Peyer's patch (tissue), 4 donors: ENCODE measurements at places on chromosomes 7 and 10.
A peak's percentile ranks its signal among the peaks of the same experiment; 100 is the strongest.

DNA sequence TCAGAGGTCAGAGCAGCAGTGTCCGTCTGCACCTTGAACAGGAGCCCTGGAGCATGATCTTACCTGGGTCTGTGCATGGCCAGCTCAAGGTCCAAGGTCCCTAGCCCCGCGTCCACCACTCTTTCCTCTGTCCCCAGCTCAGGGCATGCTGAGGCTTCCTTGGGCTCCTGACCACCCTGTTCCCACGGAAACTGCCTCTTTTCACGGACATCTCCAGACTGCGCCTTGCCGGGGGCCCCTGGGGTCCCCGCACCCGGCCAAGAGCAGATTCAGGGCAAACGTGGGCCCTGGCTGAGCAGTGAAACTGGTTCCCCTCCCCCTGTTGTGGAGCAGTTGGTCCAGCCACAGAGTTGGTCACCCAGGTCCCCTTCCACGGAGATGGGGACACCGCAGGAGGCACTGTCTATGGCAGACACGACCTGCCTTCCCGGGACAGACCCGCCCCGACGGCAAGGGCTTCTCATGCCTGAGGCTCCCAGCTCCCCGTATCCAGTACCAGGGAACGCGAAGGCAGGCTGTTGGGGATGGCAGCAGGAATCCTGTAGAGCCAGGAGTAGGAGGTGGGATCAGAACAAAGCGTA lies 217.4 kb upstream of the PPP2R2D start:
- no peak for DNase-seq

GRCh38 chr7:130909161-130909836 lies 175.3 kb upstream of the KLF14 start:
- DNase-seq, result peak; percentile 47

DNA sequence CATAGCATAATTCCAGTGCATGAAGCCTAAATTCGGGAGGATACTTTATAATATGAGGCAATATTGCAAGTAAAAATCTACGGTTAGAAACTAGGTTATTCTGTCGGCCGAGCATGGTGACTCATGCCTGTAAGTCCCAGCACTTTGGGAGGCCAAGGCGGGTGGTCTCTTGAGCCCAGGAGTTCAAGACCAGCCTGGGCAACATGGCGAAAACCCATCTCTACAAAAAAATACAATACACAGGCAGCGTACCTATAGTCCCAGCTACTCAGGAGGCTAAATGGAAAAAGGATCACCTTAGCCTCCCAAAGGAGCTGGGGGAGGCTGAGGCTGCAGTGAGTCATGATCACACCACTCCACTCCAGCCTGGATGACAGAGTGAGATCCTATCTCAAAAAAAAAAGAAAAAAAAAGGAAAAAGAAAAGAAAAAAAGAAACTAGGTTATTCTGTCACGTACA lies 14.2 kb downstream of the SKAP2 start:
- no peak for DNase-seq

DNA sequence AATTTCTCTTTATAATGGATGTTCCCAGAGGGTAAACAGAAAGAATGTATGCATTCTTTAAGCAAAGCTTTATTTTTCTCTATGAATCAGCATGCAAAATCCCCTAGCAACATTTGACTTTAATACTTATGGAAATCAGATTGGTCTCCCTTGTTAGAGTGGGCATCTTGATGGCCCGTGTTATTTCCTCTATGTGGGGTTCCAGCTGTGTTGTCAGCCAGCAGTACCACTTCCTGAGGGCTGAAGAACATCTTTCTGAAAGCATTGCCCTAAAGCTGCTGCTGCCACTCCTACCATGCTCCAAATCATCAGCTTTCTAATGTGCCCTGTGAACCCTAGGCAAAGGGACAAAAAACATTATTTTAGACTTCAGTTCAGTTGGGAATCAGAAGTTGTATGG lies 70.4 kb upstream of the HECTD2 start:
- DNase-seq, result no peak

DNA sequence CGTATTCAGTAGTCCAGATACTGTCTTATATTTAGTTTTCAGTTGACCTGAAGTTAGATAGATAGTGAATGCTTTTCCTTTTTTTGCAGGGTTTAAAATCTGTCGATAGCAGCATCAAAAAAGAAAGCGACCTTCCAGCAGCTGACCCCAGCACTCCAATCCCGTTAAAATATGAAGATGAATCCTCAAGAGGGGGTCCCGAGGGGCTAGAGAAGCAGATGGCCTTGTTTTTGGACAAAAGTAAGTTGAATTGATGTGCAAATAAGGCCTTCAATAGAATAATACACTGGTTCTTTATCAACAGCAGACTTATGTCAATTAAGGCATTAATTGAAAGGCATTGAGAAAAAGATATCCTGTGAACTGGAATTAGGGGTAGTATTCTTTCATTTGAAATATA lies 18.7 kb downstream of the EDRF1 start:
- DNase-seq, result no peak

DNA sequence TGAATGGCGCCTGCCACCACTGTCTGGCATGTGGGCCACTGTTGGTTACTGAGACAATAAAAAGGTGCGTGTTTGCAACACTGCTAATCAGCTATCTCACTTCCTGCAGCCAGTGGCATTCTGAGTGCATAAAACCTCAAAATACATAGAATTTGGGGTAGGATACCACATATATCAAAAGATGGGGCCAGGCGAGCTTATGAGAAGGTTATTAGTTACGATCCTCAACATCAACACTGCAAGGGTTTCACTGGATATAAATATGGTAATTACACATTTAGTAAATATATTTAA lies 200.2 kb downstream of the WDR37 start:
- DNase-seq, result no peak

DNA sequence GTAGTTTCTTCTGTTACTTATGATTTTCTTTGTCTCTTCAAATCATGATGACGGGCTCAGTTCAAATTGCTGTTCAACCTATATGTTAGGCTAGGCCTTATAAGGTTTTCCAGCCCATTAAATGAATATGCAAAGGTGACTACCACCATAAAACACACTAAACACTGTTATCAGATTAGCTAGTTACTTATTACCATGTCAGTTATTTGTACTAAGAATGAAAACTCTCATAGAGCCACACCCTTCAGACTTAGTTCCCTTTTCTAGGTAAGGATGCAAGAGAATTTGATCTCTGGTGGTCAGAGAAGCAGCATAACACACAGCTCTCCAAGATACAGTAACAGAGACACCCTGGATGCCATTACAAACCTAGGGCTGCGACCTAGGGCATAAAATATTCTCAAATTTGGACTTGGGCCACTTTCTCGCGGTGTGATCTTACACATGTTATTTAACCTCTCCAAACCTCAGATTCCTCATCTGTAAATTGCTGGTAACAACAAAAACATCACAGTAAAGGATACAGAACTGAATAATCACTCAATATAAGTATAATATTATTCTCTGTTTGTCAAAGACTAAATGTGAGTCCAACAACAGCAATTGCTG lies 35.6 kb downstream of the ANKMY2 start:
- no peak for DNase-seq

GRCh38 chr10:33233221-33233620 lies 101.2 kb downstream of the NRP1 start:
- no peak for DNase-seq

DNA sequence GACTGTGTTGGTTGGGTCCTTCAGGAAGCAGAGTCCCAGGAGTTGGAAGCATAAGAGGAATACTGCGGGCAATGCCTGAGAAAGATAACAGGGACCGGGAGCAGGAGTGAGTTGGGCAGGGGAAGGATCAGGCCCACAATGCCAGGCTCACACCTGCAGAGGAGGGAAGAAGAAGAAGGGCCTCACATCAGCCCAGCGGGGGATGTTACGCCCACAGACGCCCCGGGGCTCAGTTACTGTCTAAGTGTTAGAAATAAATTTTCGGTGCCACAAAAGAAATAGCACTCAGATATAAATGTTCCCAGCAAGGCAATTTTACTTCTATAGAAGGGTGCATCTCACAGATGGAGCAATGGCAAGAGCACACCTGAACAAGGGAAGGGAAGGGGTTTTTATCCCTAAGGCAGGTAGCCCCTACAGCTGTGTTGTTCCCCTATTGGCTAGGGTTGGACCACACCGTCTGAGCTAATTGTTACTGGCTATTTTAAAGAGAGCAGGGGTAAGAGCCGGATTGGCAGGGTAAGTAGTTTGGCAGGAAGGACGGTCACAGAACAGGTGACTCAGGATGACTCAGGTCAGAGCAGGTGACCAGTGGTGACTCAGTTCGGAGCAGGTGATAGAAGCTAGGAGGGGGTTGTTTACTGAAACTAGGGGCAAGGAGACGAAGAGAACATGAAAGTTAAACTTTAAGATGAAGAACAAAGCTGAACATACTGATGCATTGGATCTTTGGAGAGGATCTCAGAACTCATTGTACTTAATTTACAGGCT lies at the start of gene NOS3:
TSS of gene NOS3 (plus strand) at position 602 of the 771 bp plus-strand sequence. CDS start 2,787 bp downstream, outside the sequence.
- DNase-seq, result no peak

DNA sequence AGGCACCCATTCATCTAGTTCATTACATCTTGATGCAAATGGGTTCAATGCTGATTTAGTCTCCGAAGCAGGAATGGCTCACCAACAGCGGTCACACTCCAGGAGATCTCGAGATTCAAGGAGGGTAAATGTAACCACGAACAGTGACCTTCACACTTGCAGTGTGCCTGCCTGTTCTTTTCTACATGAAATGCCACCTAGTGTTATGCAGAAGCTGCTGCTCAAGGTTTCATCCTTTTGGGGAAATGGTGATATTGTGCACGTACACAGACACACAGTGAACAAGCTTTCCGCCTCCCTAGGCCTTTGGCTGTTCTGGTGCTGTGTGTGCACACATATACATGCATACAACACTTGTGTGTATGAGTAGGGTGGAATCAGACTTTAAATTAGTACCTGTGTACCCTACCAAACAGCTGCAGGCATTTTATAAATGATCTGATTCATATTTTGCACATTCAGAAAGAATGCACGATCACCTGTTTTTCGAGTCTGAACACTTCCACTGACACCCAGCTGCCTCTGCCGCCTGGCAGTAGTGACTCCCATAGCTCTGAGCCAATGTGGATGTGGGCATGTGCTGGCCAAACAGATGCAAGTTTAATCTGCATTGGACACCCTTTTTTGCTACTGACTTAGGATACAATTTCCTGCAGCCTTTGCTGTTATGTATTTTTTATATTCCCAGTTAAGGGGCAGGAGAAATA lies 100.5 kb downstream of the TACC2 start:
- peak; percentile 5 for DNase-seq

DNA sequence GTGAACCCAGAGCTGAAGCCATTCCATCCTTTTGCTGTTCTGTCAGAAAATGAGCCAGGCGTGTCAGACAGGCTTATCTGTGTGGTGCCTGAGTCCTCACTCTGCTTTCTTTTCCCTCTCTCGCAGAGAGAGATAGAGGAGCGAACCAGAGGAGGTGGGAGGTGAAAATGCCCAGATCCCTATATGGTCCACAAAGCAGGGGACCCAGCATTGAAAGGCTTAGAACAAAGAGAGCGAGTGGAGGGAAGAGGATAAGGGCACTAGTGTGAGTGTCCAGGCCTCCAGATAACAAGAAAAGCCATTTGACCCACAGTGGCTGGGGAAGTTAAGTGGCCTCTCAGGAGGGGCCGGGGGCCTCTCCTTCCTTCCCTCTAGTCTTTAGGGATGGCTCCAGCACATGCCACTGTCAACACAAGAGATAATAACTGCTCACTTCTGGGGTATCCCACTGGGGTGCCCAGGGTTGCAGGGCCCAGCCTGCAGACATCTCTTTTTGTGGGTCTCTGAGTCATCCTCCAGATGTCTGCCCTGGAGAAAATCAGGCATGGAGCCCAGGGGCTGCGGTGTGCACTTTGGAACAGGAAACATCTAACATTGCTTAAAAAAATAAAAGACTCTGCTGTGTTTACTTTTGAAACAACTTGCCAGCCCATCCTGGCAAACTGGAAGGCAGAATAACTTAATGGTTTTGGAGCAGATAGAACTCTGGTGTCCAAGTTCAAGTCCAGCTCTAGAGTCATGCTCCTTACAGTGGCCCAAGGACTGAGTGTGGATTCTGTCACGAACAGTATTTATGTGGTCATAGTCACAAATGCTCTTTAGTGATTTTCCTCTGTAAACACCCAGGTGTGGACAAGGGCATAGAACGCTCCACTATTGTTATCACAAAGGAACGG lies 189.5 kb downstream of the CXCL12 start:
- peak; percentile 54 for DNase-seq

GRCh38 chr7:68862261-68862660 lies 736.0 kb upstream of the AUTS2 start:
- no peak for DNase-seq

- peak; percentile 77 for DNase-seq
These were observed 534 bp upstream of the ACBD5 start for GRCh38 chr10:27241010-27241651.

GRCh38 chr10:63561341-63561740 lies 40.1 kb downstream of the REEP3 start:
- no peak for DNase-seq
